Central memory CD4-positive, alpha-beta T cell (primary cell): ENCODE measurements at places on chromosomes 4 and X.

GRCh38 chr4:26003056-26003455, 89.0 kb downstream of the SMIM20 start:
- DNase-seq, result no peak

GRCh38 chrX:68503836-68504636, 5.2 kb downstream of the YIPF6 start:
- DNase-seq, result peak; percentile 33

DNA sequence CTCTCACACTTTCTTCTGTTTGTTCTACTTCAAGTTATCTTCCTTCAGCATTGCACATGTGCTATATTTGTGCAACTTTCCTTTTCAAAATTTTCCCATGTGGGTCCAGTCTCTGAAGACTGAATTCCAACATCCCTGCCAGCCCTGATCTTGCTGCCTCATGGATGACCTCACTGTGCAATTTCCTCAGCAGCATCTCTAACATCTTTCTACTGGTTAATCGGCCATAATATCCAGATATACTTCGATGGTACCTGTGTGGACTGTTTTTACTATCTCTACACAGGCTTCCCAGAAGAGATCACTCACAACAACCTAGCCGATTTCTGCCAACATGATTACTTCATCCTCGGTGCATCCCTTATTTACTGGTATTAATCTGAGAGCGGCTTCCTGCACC, 41.5 kb downstream of the GPM6A start:
- no peak for DNase-seq

DNA sequence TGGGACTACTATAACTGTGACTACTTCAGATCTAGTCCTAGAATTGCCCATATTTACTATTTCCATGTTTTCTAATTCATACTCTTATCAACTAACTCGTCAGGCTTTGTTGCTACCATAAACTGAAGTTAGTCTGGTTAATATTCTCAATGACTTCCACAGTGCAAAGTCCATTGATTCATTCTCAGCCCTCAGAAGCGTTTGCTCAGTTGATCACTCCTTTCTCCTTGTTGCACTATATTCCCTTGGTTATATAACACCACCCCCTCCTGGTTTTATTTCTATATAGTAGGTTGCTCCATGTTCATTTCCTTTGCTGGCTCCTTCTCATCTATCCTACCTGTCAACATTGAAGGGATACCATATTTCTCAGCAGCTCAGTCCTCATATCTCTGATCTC, 27.2 kb upstream of the SLC6A14 start:
- no peak for DNase-seq

DNA sequence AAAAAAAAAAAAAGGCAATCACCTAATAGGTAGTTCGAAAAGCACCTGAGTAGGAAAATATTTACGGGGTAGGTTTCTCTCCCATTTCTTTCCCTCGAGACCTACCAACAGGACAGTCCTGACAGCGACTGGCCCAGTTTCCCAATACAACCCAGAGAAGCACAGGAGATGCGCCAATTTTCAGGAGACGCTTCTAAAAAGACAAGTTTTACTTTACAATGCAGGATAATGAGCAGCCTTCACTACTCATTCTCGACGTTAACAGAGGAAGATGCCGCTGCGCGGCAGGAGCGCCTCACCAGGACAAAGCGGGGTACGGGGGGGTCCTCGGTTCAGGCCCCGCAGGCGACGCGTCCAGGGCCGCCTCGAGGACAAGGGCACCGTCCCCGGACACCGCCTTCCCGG, 708 bp downstream of the BCLAF3 start:
- DNase-seq, result no peak

GRCh38 chrX:137428766-137429591, 136.9 kb upstream of the ZIC3 start:
- no peak for DNase-seq

DNA sequence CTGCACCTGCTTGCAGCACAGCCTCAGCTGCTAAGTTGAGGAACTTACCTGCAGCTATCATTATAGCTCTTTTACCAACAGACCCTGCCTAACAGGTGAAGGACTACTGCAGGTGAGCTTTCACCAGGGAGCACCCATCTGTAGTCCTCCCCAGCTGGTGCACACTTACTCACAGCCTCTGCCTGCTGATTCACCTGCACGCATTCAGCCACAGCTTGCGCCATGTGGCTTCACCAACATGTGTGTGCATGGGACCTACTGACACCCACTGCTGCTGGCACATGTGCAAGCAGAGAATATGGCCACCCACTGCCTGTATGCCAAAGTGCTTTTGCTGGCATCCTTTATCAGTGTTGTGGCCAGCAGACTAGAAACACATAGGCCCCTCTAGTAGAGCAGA, 146.7 kb upstream of the KLHL4 start:
- no peak for DNase-seq

- no peak for DNase-seq
These were observed 318.3 kb downstream of the GLUD2 start for GRCh38 chrX:121365572-121366161.

DNA sequence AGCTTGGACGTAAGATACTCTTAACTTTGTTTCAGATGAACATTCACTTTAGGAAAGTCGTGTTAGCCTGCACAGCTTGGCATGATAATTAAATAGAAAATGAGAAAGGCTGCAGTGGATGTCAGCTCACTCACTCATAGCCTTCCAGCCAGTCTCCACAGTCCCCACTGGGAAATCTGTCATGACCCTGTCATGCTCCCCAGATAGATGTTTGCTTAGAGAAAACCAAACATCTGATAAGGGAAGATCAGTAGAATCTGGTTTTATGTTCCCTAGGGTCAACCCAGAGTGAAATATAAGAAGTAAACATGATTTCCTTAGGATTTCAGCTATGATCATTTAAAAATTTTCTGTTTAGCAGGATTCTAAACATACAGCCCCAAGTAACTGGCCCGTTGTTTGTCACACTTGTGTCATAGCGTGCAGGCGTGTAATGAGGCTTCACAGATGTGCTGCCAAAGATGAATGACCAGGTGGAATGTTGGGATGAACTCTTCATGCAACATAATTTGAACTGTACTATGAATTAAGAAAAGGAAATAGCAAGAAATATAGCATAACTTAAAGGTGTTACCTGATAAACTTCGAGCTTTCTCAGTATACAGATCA, 180.1 kb downstream of the BANK1 start:
- DNase-seq, result no peak

DNA sequence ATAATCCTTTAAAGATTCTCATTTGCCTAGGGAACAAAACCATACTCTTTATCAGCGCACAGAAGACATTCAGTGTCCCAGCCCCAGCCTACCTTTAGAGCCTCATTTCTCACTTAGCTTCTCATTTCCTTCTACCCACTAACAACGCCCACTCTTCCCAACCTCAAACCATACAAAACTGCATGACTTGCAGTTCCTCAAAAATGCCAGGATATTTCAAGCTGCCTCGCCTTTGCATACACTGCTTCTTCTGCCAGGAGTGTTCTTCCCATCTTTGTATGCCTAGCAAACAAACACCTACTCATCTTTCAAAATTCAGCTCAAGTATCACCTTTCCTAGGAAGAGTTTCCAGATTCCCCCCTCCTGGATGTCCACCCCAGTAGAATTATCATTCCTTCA, 129.9 kb upstream of the ADGRL3 start:
- DNase-seq, result no peak

DNA sequence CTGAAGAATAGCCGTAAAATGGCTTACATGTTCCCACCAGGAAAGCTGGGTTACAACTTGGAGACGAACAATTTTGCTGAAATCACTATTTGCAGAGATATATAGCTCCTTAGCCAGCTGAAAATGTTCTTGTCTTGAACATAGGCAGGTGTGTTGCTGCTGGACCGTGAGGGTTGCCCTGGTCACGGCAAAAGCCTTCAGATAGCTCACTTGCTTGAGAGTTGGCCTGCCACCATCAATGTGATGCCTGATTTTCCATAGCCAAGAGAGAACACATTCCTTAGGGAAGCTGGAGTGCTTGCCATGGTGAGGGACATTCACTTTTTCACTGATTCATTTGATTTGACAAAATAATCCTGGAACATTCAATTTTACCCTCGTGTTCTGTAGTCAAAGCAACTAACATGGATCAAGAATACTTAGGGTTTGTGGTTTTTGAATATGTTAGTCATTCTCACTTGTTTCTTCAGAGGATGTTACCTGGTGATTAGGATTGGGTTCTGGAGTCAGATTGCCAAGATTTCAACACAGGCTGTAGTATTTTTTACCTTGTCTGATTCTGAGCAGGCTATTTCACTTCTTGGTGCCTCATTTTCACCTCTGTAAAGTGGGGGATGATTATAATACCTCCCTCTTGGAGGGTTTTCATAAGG, 536.9 kb downstream of the RAPGEF2 start:
- DNase-seq, result no peak

GRCh38 chr4:1604706-1605205, 79.4 kb downstream of the FAM53A start:
- peak; percentile 63 for DNase-seq

DNA sequence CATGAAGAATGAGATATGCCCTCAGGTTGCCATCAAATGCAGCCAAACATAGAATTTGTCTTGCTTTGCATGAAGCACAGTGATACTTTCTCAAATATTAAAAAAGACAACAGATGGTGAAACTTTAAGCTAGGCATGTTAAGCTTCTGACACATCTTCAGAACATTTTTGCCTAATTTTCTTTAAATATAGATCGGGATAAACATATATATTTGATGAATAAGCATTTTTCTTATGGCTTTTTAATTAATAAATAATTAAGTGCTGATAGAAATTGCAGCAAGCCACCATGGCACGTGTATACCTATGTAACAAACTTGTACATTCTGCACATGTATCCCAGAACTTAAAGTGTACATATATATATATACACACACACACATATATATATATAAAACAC, 831.2 kb upstream of the PCDH10 start:
- DNase-seq, result no peak

DNA sequence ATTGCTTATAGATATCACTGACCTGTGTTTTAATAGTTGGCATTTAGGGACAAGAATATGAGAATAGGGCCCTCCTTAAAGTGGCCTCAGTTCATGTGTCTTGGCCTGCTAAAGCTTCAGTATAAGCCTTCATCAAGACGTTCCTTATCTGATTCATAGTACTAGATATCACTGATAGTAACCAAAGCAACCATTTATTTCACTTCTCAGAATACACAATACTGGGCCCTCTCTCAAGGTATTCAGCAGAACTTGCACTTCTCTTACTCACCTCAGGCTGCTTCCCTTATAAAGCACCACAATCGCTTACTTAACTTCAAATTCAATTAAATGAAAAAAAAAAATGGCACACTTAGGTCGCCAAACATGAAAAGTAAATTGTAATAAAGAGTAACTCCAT, 259.4 kb upstream of the PCDH7 start:
- DNase-seq, result no peak

DNA sequence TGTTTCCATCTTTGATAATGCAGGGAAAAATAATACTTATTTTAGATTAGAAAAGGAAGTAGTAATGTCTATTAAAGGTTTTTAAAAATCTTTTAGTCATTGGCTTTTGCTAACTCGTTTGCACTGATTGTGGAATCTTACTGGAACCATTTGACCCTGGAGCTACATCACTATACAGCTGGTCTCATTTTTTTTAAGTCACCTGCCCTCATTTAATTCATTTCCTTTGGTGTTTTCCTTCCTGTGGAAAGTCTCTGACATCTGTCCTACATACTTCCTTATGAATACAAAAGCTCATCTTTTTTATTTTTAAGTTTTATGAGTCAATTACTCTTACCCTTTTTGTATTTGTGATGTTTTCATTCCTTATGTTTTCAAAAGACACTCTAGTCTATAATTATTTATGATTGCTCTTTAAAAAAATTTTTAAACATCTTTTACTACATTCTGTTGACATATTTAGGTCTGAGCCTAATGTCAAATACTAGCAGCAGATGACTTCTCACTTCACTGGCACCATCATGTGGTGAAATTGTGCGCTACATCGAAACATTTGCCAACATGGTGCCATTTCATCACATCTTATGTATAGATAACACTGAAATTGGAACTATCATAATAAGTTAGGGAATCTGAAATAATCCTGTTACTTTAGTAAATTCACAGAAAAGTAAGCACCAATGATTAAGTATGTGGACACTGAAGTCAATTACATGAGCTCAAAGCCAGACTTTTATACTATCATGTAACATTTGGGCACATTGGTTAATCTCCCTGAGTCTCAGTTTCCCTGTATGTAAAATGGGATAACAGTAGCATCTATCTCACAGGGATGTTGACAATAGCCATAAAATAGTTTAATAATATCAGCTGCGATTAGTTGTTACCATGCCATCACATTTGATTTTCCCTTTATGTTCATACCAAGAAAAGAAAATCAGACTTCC, 9.4 kb upstream of the MMAA start:
- peak; percentile 29 for DNase-seq

DNA sequence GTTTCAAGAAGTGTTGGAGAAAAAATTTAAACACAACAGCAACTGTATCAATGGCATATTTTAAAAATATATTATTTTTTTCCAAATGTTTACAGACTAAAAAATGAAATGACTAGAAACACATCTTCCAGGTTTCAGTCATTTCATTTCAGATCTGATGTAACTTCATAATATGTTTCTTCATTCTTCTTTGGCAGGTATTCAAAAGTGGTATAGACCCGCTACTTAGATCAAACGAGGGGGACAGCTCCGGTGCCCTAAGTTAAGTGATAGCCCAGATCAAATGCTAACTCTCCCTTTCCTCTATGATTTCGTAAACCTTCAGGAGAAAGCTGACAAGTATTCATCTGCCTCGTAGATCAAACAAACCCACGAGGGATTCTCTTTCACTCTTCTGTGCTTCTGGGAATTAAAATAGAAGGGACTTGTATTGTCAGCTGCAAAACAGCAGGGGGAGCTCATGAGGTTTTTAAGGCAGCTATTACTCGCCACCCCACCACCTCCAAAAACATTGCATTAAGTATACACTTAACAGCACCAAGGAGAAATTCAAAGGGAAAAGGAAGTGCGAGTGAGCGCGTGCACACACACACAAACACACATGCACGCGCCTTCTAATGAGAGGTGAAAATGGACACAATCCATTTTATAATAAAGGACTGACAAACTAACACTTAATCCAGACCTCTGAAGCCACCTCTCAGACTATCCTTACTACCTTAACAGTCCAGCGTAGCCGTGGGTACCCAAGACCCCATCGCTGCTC, 21.4 kb downstream of the HELT start:
- DNase-seq, result peak; percentile 46

- no peak for DNase-seq
These were observed 28.0 kb downstream of the HNRNPDL start for GRCh38 chr4:82402196-82402775.

DNA sequence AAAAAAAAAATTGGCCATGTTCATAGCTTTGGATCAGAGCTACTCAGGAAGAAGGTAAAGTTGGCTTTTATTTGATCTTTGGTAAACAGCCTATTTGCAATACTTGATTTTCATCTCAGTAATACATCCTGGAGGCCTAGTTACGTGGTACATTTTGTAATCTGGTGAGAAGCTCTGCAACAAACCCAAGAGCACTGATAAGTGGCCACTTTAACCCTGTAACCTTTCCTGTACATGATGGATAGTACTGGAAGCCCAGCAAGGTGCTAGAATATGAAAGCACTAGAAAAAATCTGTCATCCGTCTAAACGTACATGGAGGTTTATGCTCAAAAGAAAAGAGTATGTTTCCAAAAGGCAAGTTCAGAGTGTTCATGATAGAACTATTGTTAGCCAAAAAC, 88.3 kb upstream of the BMP2K start:
- DNase-seq, result no peak
